Hematopoietic multipotent progenitor cell treated with erythropoietin and hydrocortisone succinate and interleukin-3 and kit ligand, for 4 days (in vitro differentiated cells): ENCODE measurements at places on chromosomes 7 and 10.
A peak's percentile ranks its signal among the peaks of the same experiment; 100 is the strongest.

DNA sequence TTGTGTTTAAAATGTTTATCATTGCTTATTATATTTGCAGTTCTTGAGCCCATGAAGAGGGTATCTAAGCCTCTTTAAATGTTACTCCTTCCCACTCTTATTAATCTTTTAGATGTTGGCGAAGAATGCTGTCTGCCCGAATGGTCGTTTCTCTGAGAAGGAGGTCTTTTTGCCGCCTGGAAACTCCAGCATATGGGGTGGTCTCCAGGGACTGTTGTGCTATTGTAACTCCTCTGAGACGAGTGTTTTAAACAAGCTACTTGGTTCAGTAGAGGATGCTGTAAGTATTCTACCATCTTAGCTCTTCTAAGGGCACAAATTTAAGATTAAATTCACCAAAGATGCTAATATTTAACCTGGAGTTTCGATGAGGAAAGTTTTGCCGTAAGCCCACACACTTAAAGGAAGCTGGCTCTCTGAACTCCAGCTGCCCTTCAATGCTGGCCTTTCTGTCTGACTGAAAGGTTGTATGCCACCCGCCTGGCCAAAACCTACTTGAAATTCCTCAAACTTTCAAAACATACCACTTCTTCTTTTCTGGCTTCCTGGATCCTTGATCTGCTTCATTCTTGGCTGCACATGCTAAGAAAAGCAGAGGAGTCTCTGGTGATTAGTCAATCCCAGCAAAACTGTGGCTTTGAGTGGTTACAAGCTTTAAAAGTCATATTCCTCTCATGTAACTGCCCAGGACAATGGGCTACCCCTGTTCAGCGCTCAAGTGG is 74.7 kb downstream of the ABCA13 start:
- DNase-seq: peak; percentile 34

- no peak for DNase-seq
Observed at GRCh38 chr10:4687397-4687796, 138.6 kb upstream of the AKR1E2 start.

DNA sequence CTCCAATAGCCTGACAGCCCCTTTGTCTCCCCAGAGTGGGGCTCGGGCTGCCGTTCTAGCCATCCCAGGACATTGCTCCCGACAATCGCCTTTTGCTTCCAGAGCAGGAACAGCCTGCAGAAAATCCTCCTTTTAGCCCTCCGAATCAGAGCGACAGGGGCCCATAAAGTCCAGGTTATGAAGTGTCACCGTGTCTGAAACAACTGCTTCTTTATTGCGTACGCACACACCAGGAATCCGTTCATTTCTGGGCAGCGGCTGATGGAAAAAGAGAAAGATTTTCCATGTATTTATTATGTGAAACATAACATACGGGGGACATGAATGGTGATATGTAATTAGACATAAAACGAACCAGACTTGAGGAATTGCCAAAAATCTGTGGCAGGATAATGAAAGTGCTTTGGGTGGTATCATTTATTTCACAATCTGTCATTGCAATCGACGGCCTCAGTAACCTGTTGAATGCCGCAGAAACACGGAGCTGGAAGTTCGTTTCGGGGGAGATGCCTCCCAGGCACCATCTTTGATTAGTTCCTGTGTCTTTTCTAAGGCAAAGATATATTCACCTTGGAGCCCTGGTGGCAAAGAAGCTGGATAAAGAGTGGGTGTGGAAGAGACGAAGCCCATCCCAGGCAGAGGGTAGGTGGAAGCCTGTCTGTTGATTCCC is 48.1 kb downstream of the FAM241B start:
- DNase-seq: no peak

DNA sequence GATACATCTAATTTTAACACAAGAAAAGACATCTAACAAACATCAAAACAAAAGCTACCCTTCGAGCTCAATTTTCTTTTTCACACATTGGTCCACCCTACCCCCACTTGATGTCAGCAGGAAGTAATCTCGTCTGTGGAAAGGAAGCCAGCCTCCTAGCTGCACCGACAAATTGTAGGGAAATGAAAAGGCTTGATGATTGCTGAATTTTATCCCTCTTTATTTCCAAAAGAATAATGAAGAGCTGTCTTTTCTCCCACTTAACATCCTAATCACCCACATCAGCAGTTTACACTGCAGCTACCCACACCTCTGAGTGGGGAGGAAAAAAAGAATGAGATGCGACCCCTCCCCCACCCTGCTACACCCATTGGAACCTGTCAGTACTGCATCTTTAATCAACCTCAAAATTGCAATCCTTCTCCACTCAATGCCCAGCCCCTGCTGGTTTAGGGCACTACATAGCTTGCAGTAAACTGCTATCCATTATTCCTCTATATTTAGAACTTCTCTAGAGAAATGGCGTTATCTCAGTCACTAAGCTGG is 10.6 kb upstream of the CPVL start:
- DNase-seq: peak; percentile 49

GRCh38 chr7:24882989-24883621 is 96.9 kb downstream of the OSBPL3 start:
- no peak for DNase-seq

DNA sequence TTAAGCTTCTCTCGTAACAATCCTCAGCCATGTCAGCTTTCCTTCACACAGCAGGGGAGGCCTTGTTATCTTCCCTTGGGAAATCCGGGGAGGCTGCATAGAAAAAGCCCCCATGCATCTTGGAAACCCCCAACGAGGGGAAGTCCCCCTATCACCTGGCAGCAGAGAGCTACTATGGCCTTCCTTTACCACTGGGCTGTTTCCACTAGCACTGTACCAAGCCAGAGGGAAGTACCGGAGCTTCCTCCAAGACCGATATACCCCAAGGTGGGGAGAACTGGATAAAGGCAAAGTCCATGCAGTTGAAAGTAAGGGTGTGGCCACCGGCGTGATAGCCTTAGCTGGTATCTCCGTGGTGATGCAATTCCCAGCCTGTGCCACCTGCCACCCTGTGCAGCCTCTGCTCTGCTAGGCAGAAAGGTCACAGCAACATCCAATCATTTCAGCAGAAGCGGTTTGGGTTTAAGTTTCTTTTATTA is 4.4 kb upstream of the CLIP2 start:
- DNase-seq: peak; percentile 68
